ENCODE measurements at places on chromosomes 11 and 22.

GRCh38 chr22:32270641-32271369 is 15.7 kb upstream of the SLC5A4 start:
- no peak for DNase-seq

- DNase-seq: no peak
These were observed 54.3 kb downstream of the ARHGEF12 start for GRCh38 chr11:120390585-120390922.

DNA sequence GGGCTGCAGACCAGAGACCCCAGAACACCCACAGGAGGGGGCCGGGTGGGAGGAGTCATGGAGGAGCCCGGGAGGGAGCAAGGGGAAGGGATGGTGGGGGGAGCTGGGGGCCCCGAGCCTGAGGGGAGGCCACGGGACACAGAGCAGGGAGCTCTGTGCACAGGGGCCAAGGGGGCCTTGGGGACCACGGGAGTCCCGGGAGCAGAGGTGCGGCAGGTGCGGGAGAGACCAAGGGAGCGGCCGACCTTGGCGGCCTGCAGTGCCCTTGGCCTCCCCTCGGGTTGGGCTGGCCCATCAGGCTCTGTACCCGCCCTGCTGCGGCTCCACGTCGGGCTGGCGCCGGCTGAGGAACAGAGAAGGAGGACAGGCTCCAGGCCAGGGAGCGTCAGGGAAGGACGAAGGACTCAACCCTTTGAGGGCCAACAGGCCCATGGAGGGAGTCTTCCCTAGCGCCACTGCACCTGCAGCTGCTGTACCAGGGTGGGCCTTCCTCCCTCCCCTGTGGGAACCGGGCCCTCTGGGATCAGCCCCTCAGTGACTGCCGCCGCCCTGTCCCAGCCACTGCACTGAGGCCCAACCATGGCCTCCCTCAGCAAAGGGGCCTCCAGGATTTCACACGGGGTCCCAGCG is 17.8 kb upstream of the BRSK2 start:
- DNase-seq: no peak

- DNase-seq: no peak
These were observed 4.2 kb upstream of the SYN3 start for GRCh38 chr22:33062361-33062760.

DNA sequence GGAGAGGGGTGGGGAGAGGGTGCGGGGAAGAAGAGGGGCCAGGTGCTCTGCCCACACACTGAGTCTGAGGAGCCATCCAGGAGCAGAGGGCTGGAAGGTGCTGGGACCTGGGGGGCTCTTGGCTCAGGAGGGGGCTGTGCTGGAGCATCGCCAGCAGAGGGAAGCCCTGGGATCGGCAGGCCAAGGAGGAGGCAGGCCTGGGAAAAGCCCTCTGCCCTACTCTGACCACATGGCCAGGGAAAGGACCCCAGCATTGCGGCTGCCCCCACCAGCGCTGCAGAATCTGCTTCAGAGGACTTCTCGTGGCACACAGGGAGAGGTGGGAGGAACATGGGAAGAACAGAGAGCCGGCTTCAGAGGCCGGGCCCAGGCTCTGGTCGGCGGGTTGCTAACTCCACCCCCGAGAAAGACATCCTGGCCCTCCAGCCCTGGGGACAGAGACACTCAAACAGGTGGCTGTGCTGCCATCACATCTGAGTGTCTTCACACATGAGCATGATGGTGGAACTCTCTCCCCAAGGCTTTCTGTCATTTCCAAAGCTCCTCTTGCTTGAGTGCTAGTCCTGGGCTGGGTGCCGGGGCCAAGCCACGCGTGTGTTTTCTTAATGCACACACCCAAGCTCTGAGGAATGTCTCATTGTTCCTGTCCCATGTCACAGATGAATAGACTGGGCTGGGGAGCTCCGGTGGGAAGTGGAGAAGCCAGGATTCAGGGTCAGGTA is 1378.0 kb downstream of the BRD1 start:
- DNase-seq: no peak

- no peak for DNase-seq
These were observed 39.7 kb upstream of the GALNT18 start for GRCh38 chr11:11661326-11662040.

- peak; percentile 72 for DNase-seq
These were observed 2.0 kb downstream of the GRK2 start for GRCh38 chr11:67268081-67268961.

- no peak for DNase-seq
These were observed 109.7 kb upstream of the MTMR2 start for GRCh38 chr11:96033599-96033998.

DNA sequence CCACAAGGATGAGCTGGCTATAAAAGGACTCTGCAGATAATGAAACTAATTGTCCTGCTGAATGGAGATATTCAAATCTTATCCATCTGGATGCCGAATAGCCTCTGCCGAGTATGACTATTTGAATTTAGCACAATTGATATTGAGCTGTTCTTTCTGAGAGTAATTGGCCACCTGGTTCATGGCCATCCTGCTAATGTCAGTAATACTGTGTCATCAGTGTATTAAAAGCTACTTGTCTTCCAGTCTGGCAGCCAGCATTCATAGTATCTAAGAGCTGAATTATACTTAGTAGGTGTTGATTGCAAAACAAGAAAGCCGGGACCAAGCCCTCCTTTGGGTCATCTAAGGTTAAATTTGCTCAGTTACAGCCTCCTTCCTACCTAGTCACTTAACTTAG is 310.7 kb upstream of the NCAM1 start:
- DNase-seq: no peak

- DNase-seq: no peak
These were observed 71.1 kb downstream of the LARGE2 start for GRCh38 chr11:45993531-45994001.

- no peak for DNase-seq
These were observed 49.3 kb upstream of the SYT9 start for GRCh38 chr11:7202412-7202811.

DNA sequence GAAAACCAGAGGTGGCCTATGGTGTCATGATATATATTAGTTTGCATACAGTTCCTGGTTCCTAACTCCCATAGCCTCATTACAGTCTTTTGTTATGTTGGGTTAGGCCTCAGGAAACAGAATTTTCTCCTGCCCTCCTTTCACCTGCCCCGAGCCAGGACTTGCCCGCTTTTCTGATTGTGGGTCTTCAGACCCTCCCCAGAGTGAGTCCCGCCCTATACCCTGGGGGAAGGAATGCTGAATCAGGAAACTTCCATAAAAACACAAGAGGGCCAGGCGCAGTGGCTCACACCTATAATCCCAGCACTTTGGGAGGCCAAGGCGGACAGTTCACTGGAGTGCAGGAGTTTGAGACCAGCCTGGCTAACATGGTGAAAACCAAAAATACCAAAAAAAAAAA is 70.9 kb downstream of the SLC35F2 start:
- no peak for DNase-seq

- DNase-seq: no peak
These were observed 44.0 kb upstream of the WT1 start for GRCh38 chr11:32479291-32479690.

- DNase-seq: no peak
These were observed 1.8 kb upstream of the APOL3 start for GRCh38 chr22:36162127-36163034.

GRCh38 chr11:90423378-90423777 is 200.5 kb upstream of the CHORDC1 start:
- DNase-seq: no peak

- DNase-seq: peak; percentile 84
These were observed 6.0 kb upstream of the IFT27 start for GRCh38 chr22:36781656-36782627.

- DNase-seq: no peak
These were observed 78.5 kb downstream of the TRAF6 start for GRCh38 chr11:36431429-36432092.

DNA sequence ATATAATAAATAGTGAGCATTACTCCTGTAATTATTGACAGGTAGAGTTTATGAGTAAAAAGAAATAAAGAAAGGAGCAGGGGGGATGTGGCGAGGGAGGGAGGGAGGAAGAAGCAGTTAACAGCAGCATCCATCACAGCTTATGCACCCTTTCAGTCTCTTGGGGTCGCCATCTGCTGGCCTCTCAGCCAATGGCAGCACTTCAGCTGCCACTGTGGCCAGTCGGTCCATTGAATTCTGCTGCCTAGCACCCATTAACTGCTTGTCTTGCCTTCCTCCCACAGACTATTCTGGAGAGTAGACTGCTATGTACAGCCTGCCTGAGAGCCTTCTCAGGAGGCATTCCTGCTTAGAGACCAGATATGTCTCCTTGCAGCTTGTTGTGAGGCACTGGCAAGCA is 388.3 kb downstream of the TENM4 start:
- no peak for DNase-seq

DNA sequence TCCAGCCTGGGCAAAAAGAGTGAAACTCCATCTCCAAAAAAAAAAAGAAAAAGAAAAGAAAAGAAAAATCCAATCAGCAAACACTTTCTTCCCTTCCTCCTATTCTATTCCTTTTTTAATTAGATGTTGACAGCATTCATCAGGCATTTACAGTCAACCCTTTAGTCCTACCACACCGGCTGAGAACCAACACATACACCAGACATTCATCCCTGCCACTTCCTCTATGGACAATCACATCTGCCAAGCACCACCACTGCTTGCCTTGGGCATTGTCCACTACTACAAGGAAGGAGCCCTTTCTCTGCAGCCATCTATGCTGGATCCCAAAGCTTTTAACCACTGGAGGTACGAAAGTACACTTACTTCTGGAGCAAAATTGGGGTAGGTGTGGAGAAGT is 9.4 kb upstream of the SLN start:
- DNase-seq: no peak

GRCh38 chr22:32794449-32795213 is 6.9 kb upstream of the TIMP3 start:
- no peak for DNase-seq

- no peak for DNase-seq
These were observed 125.0 kb downstream of the UVRAG start for GRCh38 chr11:75939992-75940391.

DNA sequence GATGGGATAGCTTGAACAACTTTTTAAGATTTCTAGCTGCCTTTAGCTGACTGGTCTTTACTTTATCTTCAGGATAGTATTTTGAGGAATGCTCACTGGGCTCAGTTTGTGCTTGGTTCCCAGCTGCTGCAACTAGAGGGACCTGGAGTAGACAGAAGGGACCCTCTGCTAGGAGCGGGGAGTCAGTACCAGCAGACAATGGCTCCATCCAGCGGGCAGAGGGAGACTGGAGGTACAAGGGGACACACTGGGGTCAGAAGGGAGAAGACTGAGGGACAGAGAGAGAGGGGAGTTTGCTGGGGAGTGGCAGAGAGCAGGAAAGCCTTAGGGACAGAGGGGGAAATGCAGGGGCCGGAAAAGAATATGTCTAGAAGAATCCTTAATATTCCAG is 22.0 kb upstream of the ACER3 start:
- no peak for DNase-seq

DNA sequence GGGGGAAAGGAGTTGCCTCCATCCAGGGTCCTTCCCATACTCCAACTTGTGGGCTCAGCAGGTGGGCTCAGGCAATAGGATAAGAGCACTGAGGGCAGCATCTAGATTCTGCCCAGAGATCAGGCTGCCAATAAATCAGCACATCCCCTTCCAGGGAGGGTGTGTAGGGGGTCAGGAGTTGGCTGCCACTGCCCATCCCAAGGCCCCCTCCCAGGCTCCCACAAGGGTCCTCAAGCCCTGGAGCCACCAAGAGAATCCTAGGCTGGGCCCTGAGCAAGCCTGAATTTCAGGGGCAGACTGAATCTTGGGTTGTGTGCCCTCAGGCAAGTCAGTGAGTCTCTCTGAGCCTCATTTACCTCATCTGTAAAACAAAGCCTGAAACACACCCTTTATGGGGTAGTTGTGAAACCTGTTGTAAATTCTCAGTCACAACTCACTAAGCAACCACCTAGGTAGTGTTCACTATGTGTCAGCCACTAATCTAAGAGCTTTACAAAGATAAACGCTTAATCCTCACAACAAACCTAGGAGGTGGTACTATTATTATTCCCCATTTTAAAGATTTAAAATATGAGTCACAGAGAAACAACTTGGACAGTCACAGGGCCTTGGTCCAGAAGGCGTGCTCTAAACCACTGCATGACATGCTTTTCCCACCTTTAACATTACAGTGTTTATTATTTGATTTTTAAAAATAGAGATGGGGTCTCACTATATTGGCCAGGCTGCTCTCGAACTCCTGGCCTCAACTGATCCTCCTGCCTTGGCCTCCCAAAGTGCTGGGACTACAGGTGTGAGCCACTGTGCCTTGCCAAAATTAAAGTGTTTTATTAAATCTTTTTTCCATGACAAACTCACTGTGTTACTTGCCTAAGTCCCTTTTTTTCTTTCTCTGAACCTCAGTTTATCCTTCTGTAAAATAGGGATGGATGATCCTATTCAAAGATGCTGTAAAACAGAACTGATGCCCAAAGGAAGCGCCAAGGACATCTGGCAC is 36.2 kb downstream of the LMO1 start:
- no peak for DNase-seq

DNA sequence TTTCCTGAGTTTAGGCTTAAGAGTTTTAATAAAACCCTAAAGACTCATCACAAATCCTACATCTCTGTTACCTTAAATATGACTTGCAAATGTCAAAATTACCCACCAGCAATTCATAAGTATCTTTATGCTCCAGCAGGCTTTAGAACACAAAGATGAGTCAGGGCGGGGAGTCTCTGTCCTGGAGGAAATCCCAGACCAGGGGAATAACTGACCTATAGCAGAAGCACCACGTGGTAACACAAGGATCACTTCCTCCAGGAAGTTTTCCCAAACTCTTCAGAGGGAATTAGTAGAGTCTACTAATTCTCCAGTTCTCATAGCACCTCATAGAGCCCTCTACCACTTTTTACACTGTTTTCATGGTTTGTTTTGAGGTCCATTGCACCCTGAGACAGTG is 217.0 kb downstream of the NAV2 start:
- no peak for DNase-seq

- no peak for DNase-seq
These were observed 27.6 kb upstream of the BMAL1 start for GRCh38 chr11:13249992-13250391.

- DNase-seq: no peak
These were observed 14.1 kb downstream of the DCPS start for GRCh38 chr11:126317756-126318573.

DNA sequence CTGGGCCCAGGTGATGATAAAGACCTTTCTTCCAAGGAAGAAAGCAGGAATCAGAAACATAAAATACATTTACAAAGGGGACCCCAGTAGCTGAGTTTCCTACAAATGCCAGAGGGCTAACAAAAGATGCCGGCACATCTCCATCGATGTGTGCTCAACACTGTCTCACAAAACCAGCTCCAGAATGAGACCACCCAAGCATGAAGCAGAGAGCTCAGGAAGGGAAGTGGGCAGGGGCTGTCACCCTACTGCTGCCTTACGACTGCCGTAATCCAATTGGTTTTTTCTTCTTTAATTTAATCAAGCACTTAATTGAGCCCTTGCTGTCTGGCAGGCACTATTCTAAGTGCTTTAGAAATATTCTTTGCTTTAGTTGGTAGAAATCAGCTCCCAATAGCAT is 26.1 kb downstream of the SMCO4 start:
- no peak for DNase-seq

Measured in stimulated activated CD4-positive, alpha-beta T cell treated with anti-CD3 and anti-CD28 coated beads, TNF-alpha, amount 100 ng/mL, for 24 hours (primary cell).